Fibroblast of gingiva (primary cell): ENCODE measurements at places on chromosomes 4 and X.

DNA sequence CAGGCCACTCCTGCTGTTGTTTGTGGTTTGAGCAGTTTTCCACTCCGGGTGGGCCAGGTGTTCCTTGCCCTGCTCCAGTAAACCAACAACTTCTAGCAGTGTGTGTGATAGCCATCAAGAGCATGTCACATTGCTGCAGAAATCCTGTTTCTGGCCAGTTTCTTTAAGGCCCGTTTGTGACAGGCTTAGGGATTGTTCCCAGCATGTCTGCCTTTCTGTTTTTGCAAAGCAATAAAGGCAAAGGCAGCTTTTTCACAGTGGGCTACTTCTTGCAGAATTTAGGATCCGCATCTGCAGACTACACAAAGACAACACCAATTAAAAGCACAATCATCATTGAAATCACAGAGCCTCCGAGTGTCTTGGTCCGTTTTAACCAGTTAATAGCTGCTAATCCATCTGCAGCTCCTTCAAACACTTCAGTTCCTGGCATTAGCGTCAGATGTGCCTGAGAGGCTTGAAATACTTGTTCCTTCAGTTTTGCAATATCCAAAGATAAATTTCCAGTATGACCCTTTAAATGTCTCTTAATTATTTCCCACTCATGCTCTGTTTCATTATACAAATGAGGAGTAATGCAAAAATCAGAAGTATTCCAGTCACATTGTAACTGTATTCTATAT is 65.1 kb downstream of the ADAM29 start:
- no peak for DNase-seq

DNA sequence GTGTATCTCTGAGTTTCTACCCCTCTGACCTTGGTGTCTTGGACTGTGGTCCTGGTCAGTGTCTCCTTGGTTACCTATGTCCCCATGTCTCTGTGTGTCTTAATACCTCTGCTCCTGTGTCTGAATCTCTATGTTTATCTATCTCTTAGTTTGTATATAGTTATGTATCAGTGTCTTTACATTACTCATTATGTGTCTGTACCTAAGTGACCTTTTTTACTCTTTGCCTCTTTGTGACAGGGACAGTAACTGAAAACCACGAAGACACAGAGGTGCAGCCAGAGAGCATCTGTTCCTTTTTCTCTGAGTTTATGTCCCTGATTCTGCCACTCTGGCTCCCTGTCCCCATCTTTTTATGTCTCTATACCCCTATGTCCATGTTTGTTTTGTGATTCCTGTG is 49.4 kb downstream of the ITIH6 start:
- no peak for DNase-seq

DNA sequence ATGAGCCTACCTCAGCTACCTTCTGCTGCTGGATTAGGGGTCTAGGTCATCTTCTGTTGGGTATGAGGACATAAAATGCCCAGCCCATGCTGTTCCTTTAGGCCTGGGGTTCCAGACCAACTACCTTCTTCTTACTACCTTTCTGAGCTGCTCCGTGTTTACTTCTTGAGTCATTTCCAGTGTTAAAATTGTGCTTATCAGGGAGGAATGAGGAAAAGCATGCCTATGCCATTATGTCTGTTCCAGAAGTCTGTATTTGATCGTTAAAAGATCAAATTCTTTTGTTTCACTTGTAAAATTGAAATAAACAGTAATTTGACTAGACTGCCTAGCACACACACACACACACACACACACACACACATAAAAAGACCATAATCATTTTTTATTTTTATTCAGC is 1912.7 kb upstream of the TENM3 start:
- DNase-seq = no peak

DNA sequence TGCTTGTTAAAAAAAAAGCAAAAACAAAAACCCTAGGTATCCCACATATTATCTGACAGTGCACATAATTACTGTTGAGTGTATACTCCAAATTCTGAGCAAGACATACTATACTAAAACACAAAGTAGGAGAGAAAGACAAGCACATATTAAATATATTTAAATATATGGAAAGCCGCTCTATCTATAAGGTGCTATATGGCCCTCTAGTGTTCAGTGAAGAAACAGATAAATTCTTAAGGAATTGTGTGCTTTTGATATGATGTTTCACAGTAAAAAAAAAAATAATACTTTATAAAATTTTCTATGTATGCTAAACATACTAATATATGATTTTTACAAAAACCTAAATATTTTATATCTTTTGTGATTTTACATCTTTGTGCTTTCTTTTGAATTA is 137.8 kb downstream of the FBXW7 start:
- DNase-seq = peak; percentile 2

DNA sequence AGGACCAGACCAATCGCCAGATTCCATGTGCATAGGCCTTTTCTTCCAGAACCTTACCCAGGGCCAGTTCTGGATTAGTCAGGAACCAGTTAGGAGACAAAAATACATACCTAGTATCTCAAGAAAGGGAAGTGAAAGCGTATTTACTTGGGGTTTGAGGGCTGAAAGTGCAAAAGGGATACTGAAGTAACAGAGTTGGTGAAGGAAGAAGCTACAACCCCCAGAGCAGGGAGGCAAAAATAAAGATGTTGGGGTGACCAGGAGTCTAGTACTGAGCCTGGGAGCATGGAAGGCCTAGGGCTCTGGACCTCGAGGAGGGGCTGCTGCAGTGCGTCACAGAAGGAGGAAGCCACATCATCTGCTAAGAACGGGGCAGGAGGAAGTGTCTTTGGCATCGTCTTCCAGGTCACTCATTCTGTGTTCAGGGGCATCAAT is 38.3 kb downstream of the TKTL1 start:
- no peak for DNase-seq

- DNase-seq = peak; percentile 76
Observed at GRCh38 chr4:38621028-38621684, 42.8 kb upstream of the KLF3 start.

DNA sequence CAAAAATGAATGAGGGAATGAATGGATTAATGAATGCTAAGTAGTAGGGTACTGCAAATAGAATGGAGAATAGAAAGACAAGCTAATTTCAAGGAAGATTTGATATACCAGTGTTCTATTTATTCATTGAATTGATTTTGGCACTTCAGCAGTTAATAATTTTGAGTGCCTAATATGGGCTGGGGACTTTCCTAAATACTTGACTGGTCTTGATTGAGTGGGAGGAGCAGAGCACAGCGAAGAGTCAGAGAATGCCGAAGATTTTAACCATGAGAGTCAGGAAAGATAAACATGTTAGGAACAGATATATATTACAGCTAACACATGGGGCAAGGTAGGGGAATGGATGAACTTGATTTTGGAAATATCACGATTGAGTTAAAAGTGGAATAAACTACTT is 10.6 kb downstream of the IL15 start:
- no peak for DNase-seq

- DNase-seq = no peak
Observed at GRCh38 chr4:8556341-8557150, 23.6 kb upstream of the GPR78 start.

DNA sequence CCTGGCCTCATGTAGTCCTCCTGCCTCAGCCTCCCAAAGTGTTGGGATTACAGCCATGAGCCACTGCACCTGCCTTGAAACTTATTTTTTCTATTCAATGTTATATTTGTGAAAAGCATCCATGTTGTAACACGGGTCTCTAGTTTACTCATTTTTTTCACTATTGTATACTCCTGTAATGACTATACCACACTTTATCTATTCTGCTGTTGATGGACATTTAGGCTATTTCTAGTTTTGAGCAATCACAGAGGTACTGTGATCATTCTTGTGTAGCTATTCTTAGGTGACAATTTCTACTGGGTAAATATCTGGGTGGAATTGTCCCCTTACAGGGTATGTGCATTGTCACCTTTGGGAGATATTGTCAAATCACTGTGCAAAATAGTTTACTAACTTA is 3.6 kb downstream of the DRP2 start:
- no peak for DNase-seq

DNA sequence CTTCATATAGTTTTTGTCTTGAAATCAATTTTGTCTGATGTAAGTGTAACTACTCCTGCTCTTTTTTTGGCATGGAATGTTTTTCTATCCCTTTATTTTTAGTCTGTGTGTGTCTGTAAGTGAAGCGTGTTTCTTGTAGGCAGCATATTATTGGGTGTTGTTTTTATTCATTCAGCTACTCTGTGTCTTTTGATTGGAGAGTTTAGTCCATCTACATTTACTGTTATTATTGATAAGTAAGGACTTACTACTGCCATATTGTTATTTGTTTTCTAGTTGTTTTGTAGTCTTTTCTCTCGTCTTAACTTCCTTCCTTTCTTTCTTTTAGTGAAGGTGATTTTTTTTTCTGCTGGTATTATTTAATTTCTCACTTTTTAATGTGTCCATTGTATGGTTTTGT is 30.5 kb upstream of the TMLHE start:
- no peak for DNase-seq

GRCh38 chr4:38559374-38559773 is 104.6 kb upstream of the KLF3 start:
- DNase-seq = no peak

DNA sequence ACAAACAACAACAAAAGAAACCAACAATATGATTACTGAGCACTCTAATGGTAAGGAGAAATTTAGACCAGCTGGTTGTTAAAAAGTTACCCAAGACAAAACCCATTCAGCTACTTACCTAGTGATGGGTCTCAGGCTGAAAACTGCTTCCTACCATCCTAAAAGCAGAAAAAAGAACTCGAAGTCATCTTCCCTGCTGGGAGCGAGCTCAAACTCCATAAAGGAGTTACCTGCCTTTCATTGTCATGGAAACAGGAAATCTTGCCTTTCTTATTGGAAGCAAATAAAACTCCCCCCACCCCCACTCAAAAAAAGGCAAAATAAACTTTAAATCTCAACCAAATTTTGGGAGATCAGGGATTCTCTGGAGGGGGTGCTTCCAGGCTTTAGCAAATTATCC is 1478.3 kb downstream of the C4orf33 start:
- DNase-seq = no peak

- no peak for DNase-seq
Observed at GRCh38 chrX:139224953-139225665, 305.4 kb upstream of the F9 start.

DNA sequence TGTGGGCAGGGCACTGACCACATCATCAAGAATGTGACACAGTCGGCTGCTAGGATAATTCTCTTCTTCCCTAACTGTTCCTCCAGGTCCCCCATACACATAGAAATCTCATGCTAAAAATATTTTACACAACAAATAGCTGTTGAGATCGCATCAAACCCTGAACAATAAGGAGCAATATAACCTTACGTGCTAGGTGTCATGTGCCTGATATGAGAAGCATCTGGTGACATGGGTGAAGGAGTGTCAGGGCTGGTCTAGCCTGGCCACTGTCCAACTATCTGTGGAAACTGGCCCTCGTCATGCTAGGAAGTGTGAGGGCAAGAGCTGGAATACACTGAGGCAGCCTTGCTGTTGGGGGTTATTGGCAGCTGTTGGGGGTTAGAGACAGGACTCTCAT is 167.3 kb upstream of the PGRMC2 start:
- no peak for DNase-seq

GRCh38 chrX:15107367-15107988 is 162.4 kb downstream of the ASB9 start:
- no peak for DNase-seq

- peak; percentile 42 for DNase-seq
Observed at GRCh38 chr4:164977243-164978164, at the start of gene TRIM61. TRIM61 (minus strand) TSS chr4:164977657; CDS start chr4:164970002, 7,655 bp downstream.

DNA sequence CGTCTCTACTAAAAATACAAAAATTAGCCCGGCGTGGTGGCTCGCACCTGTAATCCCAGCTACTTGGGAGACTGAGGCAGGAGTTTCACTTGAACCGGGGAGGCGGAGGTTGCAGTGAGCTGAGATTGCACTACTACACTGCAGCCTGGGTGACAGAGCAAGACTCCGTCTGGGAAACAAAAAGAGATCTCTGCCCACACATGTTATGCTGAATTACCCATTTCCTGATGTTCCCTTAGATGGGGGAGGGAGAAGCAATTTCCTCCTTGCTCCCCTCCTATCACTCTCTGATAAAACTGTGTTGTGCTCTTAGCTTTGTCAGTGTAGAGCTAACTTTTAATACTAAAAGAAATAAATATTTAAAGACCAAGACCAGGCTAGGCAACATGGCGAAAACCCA is 102.5 kb downstream of the LARP7 start:
- no peak for DNase-seq

GRCh38 chr4:99809326-99809725 is 7.3 kb upstream of the DAPP1 start:
- DNase-seq = no peak

DNA sequence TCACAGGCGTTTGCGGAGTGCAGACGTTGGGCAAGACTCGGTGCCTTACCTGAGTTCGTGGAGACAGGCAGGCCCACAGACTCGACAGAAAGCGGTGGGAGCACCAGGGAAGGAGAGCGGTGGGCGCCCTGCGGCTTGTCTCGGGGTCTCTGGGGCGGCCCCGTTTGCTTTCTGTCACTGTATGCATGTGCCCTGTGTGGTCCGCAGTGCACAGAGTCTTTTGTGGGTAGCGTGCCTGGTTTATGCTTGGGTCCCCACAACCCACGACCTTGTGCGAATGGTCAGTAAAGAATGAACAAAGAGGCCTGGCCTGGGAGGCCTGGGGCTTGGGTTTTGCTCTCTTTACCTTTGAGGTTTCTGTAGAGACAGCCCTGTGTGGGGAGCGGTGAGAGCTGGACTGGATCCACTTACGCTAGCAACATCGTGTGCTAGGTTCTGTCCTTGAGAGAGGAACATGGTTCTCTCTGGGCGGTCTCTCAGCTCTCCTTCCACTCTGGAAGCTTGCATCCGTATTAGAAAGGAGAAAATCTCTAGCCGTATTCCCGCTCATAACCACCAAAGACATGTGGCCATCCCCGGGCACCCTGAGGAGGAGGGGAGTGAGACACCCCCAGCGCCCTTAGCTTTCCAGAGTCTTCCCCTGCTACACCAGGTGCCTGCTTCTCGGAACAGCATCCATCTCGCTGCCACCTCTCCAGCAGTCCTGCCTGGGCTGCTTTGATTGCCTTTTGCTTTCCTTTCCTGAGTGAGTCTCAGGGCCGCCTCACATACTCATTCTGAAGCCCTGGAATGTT is 1.2 kb downstream of the TADA2B start:
- no peak for DNase-seq

GRCh38 chrX:108494406-108495090 is 54.9 kb downstream of the COL4A5 start:
- no peak for DNase-seq

- no peak for DNase-seq
Observed at GRCh38 chr4:39096847-39097246, 34.8 kb downstream of the KLHL5 start.

- DNase-seq = peak; percentile 17
Observed at GRCh38 chrX:153494541-153495361, at the start of gene BGN. BGN (plus strand) TSS chrX:153494980; CDS start chrX:153504632, 9,652 bp downstream.

GRCh38 chr4:172809319-172809718 is 359.3 kb upstream of the GALNT7 start:
- DNase-seq = no peak

- peak; percentile 46 for DNase-seq
Observed at GRCh38 chr4:89914609-89915550, 20.2 kb downstream of the MMRN1 start.

DNA sequence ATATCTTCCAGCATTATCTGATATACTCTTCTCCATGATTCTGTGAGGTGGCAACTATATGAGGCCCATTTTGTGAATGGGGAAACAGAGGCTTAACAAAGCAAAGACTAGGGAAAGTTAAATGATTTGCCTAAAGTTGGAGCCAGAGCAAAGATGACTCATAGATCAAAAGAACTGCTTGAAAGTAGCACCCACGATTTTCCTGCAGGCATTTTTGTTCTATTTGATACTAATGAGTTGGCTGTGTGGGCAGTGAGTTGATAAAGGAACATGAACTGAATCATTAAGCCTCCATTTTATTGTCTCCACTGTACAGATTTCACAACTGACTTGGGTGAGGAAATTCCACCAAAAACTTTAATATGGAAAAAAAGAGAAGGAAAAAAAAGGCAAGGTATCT is 138.9 kb upstream of the IGFBP7 start:
- DNase-seq = no peak

- DNase-seq = peak; percentile 79
Observed at GRCh38 chr4:186621959-186622553, 66.7 kb upstream of the MTNR1A start.
